Glomerular endothelial cell (primary cell): ENCODE measurements at places on chromosomes 6 and 20.

DNA sequence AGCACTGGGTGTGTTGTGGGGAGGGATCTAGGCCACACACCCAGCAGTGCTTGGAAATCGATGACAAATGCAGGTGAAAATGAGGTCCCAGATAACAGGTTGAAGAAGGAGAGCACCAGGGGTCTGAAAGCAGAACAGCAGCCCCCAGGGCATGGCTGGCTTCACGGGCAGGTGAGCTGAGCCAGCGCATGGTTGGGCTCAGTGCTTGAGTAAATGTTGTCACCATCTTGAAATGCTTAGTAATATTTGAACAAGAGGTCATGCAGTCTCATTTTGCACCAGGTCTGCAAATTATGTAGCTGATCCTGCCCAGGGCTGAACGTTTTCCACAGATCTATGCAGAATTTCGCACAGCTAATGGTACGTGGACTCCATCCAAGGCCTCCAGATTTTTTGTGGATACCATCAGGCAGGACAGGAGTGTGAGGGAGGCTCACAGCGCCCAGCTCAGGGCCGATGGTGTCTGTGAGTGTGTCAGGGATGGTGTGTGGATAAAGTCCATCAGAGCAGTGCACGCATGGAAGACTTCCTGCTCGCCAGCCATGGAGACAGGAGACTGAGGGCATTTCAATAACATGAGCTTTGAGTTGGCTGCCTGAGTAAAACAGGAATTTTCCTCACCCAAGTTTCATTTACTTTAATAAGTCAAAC is 53.1 kb upstream of the SNX9 start:
- no peak for DNase-seq

DNA sequence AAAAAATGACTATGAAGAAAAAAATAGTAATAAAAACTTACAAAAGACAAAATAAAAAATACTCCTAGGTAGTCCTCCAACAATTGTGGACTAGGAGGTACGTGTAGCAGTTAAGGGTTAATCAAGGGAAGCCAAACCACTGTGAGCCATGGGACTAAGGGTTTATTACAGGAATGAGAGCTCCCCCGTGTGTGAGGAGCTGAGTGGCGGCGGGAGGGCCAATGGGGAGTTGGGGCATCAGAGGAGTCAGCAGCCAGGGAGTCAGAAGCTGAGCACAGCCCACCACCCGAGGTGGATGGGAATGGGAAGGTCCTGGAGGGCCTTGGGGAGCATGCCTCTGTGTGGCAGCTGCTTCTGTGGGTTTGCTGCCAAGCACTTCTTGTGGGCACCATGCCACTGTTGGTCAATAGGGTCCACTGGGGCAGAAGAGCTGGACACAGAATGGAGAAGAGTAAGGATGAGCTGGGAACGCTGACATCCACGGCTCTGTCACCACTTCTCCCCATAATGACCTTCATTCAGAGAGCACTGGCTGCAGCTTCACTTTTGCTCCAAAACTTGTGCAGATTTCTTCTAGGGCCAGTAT is 373.3 kb downstream of the CDKAL1 start:
- DNase-seq, result no peak

DNA sequence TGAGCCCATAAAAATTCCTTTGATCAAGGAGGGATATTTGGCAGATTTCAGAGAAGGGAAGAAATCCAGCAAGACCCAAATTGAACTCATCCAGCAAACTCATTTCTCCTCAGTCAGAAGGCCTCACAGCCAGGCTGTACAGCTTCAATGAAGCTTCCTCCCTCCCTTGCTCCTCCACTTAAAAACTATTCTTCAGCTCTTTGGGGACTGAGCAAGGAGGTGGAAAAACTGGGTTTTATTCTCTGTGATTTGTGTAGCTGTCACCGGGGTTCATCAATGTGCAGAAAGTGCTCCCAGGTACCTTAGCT is 158.7 kb upstream of the ZNF184 start:
- no peak for DNase-seq

DNA sequence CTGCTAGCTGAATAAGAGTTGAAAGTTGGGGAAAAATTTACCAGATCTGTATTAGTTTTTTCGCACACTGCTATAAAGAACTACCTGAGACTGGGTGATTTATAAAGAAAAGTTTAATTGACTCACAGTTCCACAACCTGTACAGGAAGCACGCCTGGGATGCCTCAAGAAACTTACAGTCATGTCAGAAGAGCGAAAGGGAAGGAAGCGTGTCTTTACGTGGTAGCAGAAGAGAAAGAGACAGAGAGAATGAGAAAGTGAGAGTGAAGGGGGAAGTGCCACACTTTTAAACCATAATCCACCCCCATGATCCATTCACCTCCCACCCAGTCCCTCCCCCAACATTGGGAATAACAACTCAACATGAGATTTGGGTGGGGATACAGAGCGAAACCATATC is 79.6 kb downstream of the KHDC1L start:
- DNase-seq, result no peak

DNA sequence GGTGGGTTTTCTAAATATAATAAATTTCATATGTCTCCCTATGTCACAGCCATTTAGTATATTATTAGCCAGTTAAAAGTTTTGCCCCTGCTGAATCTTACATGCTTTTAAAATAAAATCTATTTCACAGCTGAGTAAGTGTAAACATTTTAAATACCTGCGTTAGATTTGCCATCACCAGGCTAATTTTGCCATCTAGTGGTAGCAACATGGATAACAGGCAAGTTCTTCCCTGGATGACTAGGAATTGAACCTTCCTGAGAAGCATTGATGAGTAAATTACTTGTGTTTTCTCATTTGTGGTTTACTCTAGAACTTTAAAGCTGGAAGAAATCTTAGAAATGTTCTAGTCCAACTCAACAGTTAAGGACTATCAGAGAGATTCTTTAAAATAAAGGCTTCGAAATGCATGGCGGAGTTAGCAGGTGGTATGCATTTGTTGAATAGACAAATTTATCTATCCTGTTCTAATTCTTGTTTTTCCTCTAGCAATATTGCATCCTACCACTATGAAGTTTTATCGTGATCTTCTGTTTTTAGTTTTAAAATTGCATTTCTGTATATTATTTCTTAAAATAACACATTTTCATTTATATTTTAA is 2.6 kb downstream of the PRSS35 start:
- DNase-seq, result peak; percentile 55

DNA sequence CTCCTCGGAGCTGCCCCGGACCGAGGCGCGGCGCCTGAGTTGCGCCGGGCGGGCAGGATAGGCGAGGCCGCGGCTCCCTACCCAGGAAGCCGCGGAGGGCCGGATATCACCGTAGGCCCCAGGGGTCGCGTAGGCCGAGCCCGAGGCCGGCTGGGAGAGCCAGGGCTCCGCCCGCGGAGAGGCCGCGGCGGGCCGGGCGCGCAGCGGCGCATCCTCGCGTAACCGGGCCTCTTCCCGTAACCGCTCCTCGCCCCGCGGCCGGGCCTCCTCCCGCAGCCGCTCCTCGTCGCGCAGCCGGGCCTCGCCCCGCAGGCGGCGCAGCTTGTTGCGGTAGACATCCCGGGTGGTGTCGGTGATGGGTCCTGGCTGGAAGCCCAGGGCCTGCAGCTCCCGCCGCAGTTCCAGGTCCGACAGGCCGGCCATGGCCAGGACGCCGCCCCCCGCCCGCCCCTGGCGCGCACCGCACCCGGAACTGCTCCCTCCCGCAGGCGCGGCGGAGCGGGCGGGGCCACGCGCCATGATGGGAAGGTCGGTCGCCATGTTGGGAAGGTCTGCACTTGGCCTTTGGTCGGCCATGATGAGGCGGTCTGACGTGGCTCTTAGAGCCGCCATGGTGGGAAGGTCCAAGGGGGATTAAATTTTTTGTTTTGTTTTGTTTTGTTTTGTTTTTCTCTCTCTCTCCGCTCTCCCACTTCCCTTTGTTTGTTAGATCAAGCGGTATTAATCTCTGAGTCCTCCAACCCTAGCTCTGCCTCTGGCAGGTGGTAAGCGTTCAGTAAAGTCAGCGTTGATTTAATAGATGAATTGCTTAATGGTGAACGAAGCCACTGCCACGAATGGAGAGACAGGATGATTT is at the start of gene LEMD2:
Gene LEMD2, minus strand, starts transcription at position 437 of the 856 bp plus-strand sequence. Its CDS starts 14 bp downstream, at position 423.
- DNase-seq, result no peak

DNA sequence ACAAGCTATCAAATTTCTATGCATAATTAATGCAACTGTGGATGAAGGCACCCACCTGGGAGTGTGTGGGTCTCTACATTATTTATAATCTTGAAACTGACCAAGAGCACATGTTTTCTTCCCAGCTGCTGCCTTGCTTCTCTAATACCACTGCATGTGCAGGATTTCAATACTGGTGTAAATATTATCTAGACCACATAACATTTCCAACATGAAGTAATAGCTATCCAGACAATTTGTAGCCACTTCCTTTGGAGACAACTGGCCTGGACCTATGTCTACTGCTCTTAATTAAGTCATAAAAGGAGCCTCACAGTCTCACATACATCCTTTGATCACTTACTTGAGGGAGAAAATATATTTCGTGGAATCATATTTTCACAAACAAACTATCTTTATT is 180.7 kb downstream of the HIVEP2 start:
- no peak for DNase-seq

DNA sequence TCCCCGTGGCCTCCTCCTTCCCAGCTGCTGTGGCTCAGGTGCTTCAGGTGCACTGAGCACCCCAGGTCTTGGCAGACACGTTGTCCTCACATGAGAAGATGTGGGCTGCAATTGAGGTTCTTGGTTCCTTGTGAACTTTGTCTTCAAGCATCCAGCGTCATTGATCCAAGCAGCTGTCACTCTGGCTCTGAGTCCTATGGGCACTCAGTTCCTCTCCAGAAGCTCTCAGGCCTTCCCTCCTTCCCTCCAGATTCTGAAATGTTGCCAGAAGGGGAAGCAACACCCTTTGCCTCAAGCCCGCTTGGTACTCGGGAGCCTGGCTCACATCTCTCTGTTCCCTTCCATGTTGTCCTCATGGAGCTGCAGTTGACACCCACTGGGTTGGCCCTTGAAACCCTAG is 8.4 kb upstream of the MRGBP start:
- DNase-seq, result no peak

GRCh38 chr6:31356946-31357466 is at the start of gene HLA-B:
Gene HLA-B (minus strand): TSS chr6:31357179. CDS start chr6:31357158, 21 bp downstream.
- peak; percentile 18 for DNase-seq

DNA sequence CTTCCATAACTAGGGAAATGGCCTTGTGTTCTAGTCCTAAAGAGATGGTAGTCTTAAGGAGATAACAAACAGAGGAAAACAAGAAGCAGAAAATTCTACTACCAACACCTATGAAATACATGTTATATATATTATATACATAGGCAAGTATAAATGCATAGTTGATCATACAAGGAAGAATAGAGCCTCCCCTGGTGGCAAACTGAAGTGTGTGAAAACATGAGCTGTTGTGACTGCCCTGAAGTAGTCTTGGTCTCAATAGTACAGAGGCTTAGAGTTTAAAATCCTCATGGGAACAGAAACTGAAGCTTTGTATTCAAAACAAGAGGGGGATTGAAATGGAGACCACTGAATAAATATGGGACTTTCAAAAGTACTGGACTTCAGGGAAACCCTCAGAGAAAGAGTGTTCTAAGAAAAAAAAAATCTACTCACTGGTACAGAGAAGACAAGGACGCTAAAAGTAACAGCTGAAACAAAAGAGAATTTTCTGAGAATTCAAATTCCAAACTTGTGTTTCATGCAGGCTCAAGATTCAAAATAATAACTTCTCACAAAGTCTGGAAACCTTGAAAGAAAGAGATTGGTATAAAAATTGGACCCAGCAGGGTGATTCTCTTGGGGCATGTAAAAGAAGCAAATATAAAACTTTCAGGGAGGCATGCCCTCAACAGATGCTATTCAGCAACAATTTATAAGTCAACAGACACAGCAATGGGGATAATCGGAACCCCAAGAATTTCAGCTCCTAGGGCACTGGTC is 59.7 kb upstream of the SAMD3 start:
- no peak for DNase-seq

DNA sequence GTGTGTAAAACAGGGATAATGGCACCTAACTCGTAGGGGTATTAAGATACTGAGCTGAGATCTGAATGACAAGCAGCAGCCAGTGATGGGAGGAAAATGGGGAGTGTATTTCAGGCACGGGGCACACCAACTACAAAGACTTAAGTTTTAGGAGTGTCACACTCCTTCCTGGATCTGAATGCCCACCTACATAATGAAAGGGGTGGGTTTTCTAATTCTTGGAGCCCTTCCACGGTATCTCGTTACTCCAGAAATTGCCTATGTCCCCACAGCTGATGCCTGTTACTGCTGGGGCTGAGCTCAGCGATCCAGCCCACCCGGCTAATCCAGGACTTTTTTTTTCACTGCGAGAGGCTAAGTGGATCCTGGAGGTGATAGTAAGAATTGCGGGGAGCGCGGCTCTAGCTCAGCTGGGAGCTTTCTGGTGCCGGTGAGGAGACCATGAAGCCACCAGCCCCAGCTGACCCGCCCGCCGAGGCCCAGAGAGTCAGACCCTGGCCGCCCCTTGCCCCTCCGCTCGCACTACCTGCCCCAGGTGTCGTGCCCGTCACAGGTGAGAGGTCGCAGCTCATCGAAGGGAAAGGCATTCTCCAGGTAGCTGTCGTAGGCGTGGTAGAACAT is 727 bp downstream of the EDEM2 start:
- no peak for DNase-seq

- DNase-seq, result no peak
Observed at GRCh38 chr6:34063651-34064050, 82.2 kb downstream of the GRM4 start.

GRCh38 chr6:28107506-28107905 is 16.9 kb upstream of the ZSCAN16 start:
- DNase-seq, result no peak

- DNase-seq, result no peak
Observed at GRCh38 chr6:93678841-93679454, 259.6 kb upstream of the EPHA7 start.

- no peak for DNase-seq
Observed at GRCh38 chr6:127686084-127686483, 109.1 kb downstream of the C6orf58 start.

DNA sequence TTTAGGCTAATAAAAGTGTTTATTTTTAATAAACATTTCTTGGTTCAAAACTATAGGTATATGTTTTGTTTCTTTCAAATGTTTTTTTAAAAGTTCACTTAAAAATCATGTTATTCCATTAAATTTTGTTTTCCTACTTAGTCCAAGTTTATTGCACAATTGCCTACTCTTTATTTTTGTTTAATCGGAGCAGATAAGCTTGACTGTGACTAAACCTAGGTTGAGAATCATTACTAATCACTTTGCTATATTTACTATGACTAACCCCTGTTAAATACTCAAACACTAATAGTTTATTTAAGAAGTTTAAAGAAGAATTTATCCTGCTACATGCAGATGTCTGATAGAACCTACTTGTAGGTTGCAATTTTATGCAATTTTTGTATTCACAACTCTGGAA is 18.8 kb downstream of the MAP3K4 start:
- DNase-seq, result no peak

- DNase-seq, result no peak
Observed at GRCh38 chr6:85677234-85677956, 34.7 kb upstream of the SYNCRIP start.
